ENCODE measurements at places on chromosomes 13 and 19.
A peak's percentile ranks its signal among the peaks of the same experiment; 100 is the strongest.

- H3K4me3 ChIP-seq = no peak overlapping the region
- no peaks in the 10 kb centered on the region for H3K36me3 ChIP-seq
- peaks cover 19% of the 10 kb centered on the region for H3K4me1 ChIP-seq
Measured at GRCh38 chr13:99125326-99125915, 75.2 kb upstream of the UBAC2 start.

GRCh38 chr19:51688671-51689571 lies 4.2 kb upstream of the SPACA6 start:
- H3K4me3 ChIP-seq = peak overlapping the region; percentile 56
- no peaks in the 10 kb centered on the region for H3K36me3 ChIP-seq
- peak; percentile 25 for DNase-seq

- H3K27me3 ChIP-seq = no peaks in the 10 kb centered on the region
- H3K36me3 ChIP-seq = peaks cover 25% of the 10 kb centered on the region
- H3K4me1 ChIP-seq = no peaks in the 10 kb centered on the region
- DNase-seq = no peak
Measured at GRCh38 chr13:75610466-75610865, 25.7 kb upstream of the LMO7 start.

GRCh38 chr13:103557878-103558277 lies 491.7 kb upstream of the SLC10A2 start:
- H3K4me3 ChIP-seq = no peak overlapping the region
- no peaks in the 10 kb centered on the region for H3K36me3 ChIP-seq
- H3K27ac ChIP-seq = no peak overlapping the region
- no peak for DNase-seq
- no peaks in the 10 kb centered on the region for H3K4me1 ChIP-seq

DNA sequence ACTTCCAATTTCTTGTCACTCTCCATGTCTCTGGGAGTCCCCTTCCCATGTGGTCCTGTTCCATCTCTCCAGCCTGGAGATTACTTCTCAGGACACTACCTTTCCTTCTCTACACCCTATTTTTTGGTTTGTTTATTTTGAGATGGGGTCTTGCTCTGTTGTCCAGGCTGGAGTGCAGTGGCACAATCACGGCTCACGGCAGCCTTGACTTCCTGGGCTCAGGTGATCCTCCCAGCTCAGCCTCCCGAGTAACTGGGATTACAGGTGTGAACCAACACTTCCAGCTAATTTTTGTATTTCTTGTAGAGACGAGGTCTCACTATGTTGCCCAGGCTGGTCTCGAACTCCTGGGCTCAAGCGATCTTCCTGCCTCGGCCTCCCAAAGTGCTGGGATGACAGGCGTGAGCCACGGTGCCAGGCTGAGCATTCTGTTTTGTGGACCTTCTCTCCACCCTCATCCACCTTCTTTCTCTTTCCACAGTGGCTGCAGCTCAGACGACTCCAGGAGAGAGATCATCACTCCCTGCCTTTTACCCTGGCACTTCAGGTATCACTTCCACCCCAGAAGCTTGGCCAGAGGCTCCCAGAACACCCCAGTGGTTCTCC lies 644 bp downstream of the HCST start:
- peaks cover 4% of the 10 kb centered on the region for H3K27me3 ChIP-seq
- H3K36me3 ChIP-seq = peaks cover 28% of the 10 kb centered on the region
- no peak for DNase-seq
- H3K27ac ChIP-seq = peak overlapping the region; percentile 98

DNA sequence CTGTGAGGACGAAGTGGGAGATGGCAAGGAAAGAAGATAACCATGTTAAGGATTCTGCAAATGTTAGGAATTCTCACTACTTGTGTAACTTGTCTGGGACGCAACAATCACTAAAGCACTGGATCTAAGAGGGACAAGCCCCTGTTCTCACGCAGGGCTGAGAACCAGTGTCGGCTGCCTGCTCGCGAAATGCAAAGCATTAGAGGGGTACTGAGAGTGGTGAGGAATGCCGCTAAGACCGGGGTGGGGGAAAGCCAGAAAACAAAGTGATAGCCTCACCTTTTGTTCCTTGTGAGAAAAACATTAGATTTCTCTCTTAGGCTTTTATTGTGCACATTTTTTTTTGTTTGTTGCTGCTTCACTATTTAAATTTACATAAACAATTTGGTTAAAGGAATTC lies 241.9 kb downstream of the ABCC4 start:
- H3K36me3 ChIP-seq = no peaks in the 10 kb centered on the region
- DNase-seq = no peak
- H3K27me3 ChIP-seq = no peaks in the 10 kb centered on the region
- H3K4me1 ChIP-seq = no peaks in the 10 kb centered on the region
- H3K4me3 ChIP-seq = no peak overlapping the region

DNA sequence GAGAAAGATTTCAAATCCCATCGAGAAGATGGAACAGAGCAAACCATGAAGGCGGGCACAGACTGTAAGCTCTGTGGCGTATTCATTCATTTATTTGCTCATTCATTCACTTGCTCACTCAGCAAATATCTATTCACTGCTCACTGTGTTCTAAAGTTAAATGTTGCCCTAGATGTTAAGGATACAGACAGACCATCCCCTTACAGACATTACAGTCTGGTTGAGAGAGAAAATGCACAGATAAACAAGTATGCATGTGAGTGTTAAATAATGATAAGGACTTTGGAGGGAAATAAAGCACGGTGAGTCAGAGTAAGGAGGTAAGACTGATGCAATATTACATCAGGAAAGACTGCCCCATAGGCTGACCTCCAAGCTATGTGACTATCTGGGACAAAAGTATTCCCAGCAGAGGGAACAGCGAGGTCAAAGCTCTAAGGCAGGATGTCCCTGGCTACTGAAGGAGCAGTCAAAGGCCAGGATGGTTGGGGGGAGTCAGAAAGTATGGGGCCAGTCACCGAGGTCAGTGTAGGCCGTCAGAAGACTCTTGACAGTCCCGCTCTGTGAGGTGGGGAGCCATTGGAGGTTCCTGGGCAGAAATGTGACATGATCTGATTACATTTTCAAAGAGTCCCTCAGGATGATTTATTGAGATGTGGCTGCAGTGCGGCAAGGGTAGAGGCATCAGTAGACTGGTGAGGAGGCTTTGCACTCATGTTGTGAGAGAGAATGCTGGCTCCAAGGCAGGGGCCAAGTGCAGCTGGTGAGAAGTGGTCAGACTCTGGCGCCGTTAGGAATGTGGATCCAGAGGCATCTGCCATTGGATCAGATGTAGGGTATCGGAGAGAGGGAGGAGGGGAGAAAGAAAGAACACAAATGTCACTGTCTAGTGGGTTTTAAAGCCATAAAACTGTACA lies 37.9 kb downstream of the MBNL2 start:
- H3K4me3 ChIP-seq = no peak overlapping the region
- no peak for DNase-seq
- peaks cover 48% of the 10 kb centered on the region for H3K4me1 ChIP-seq
- H3K36me3 ChIP-seq = peaks cover 2% of the 10 kb centered on the region

DNA sequence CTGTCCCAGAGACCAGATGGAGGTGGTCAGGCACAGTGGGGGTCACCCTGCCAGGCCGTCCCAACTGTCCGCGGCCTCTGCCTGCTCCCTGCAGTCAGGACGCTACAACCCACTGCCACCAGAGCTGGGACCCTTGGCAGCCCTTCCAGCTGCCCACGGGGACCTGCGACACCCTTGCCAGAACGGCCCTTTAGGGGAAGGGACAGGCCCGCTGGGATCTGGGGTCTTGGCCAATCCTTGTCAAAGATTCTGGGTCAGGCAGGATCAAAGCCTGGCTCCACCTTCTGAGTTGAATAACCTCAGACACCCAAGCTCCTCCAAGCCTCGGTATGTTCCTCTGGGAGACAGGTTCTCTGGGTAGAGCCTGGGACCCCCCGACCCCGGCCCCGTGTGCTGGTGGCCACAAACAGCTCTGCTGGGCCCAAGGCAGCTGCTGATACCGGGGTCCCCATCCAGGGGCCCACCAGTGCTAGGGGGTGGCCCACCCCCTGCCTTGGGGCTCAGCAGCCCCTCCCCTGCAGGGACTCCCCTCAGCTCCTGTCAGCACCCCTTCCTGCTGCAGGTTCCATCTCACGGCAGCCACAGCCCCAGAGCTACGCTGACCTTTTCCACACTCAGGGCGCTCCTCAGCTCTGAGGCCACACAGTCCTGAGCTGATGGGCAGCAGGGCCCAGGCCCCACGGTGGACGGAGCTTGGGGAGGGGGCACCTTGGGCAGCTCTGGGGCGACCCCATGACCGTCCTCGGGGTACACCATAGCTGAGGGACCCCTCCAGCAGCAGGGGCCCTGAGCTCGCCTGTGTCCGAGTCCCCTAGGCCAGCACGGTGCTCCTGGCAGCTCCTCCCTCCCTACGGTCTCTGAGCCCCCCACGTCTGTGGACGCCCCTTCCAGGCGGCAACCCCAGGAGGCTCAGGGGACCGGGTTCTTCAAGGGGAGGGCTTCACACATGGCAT lies 18.4 kb downstream of the SBNO2 start:
- no peak overlapping the region for H3K27ac ChIP-seq
- peaks cover 12% of the 10 kb centered on the region for H3K36me3 ChIP-seq
- DNase-seq = no peak
- no peaks in the 10 kb centered on the region for H3K27me3 ChIP-seq

DNA sequence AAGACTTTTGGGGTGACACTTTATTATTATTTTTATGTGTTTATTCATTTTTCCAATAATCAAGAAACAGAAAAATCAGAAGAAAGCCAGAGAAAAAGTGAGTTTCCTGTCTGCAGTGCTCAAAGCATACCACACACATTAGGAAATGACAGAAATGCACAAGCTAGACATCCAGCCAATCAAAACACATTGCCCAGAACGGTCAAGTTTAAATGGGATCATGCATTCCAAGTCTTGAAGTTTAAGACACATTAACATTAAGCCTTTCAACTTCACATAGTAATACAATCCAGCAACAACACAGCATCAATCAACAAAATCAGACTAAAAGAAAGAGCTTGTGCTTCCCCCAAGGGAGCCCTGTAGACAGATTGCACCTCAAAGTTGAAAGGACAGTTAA lies 28.7 kb upstream of the MEDAG start:
- H3K27ac ChIP-seq = no peak overlapping the region
- no peak overlapping the region for H3K4me3 ChIP-seq
- H3K36me3 ChIP-seq = no peaks in the 10 kb centered on the region
- no peak for DNase-seq
- H3K27me3 ChIP-seq = peaks cover 54% of the 10 kb centered on the region

DNA sequence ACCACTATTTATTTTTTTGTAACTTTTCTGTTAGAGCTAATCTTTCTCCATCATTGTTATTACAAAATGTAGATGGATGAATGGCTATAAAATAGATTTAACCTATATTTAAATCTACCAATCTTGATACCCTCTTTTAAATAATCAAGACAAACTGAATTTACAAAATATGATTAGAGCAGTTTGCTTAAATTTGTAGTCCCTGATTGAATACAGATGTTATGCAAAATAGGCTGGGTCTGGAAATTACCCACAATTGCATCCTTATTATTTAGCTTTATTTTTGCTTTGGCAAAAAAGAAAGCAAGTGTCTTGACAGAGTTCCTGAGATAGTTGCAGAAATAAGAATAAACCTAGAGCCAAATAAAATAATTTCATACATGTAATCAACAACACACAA lies 352.8 kb downstream of the KLF12 start:
- H3K4me1 ChIP-seq = no peaks in the 10 kb centered on the region
- DNase-seq = no peak
- H3K4me3 ChIP-seq = no peak overlapping the region
- H3K36me3 ChIP-seq = peaks cover 39% of the 10 kb centered on the region

DNA sequence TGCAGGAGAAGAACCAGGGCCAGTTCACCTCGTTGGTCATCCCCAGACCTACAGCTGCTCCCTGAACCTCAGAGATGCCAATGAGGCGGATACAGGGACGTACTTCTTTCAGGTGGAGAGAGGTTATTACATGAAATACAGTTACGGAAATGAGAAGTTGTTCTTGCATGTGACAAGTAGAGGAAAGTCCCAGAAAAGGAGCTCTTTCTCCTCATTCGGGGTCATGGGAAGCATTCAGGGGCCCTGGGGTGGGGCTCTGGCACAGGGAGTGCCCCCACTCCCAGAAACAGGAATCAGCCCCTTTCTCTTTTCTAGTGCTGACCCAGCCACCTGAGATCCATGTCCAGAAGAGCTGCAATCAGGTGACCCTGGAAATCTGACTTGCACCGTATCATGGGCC lies 4.5 kb upstream of the SIGLEC9 start:
- no peak overlapping the region for H3K4me3 ChIP-seq
- H3K36me3 ChIP-seq = peaks cover 11% of the 10 kb centered on the region
- DNase-seq = no peak
- no peak overlapping the region for H3K27ac ChIP-seq
- peaks cover 82% of the 10 kb centered on the region for H3K4me1 ChIP-seq

DNA sequence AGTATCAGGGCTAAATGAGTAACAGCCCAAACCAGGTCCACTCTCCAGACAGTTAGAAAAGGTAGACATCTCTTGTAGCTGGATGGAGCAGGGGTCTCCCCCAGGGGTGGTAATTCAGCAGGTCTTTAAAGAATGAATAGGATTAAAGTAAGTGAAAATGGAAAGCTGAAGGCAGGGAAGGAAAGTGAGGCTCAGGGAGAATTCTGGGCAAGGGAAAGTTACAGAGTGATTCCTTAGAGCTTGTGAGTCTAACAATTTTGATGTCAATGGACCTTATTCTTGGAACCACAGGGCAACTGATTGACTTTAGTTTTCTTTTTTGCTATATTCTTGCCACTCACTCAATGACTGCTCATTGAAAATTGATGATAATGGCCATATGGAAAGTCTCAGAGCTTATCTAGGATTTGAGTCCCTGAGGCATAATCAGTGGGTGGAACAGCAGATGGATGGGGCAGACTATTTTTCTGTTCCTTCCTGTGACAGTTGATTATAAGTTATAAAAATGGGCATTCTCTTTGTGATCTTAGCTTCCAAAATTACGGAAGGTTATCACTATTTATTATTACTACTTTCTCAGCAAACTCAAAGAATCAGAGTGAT lies 76.9 kb downstream of the LRCH1 start:
- H3K27me3 ChIP-seq = no peaks in the 10 kb centered on the region
- peaks cover 7% of the 10 kb centered on the region for H3K36me3 ChIP-seq
- no peak overlapping the region for H3K4me3 ChIP-seq
- peaks cover 34% of the 10 kb centered on the region for H3K4me1 ChIP-seq
- H3K27ac ChIP-seq = no peak overlapping the region

DNA sequence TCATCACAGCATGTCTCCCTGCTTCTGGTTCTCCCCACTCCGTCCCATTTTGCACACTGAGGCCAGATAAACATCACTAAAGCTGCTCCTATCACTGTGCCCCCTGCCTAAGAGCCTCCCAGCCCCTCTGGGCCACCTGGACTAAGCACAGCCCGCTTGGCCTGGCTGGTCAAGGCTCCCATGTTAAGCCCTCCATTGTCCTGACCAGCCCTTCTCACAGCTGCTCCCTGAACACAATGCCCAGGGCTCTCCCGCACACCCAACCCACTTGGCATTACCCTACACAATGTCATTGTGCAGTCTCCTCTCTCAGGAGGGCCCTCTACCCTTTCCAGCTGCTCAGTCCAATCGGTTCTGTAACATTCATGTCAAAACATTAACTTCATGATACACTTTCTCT lies 133.4 kb downstream of the NUFIP1 start:
- H3K27me3 ChIP-seq = peaks cover 5% of the 10 kb centered on the region
- H3K27ac ChIP-seq = no peak overlapping the region
- H3K4me1 ChIP-seq = no peaks in the 10 kb centered on the region
- DNase-seq = no peak
- H3K36me3 ChIP-seq = no peaks in the 10 kb centered on the region

All from activated naive CD4-positive, alpha-beta T cell treated with anti-CD3 and anti-CD28 coated beads, Interleukin-2, amount 10 ng/mL, durations not matched to agents 7 days and 5 days (primary cell).